ENCODE measurements at places on chromosomes 6 and 20.

- DNase-seq = no peak
Observed at GRCh38 chr6:435441-436307, 44.1 kb downstream of the IRF4 start.

DNA sequence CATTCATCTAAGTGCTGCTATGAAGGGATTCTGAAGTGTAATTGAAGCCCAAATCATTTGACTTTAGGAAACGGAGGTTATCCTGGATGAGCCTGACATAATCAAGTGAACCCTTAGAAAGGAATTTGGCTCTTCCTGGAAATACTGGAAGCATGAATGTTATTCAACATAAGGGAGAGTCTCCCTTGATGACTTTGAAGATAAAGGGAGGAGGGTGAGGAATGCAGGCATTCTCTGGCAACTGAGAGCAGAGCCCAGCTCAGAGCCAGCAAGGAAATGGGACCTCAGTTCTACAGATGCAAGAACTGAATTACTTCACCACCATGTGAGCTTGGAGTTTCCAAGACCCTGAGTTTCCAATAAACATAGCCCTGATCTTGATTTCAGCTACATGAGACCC is 168.2 kb downstream of the DLL1 start:
- peak; percentile 38 for DNase-seq

- peak; percentile 32 for DNase-seq
Observed at GRCh38 chr20:39268981-39269461, 306.9 kb downstream of the DHX35 start.

- no peak for DNase-seq
Observed at GRCh38 chr6:27098956-27099355, 148.5 kb upstream of the PRSS16 start.

- DNase-seq = no peak
Observed at GRCh38 chr20:54320148-54320607, 112.3 kb downstream of the PFDN4 start.

DNA sequence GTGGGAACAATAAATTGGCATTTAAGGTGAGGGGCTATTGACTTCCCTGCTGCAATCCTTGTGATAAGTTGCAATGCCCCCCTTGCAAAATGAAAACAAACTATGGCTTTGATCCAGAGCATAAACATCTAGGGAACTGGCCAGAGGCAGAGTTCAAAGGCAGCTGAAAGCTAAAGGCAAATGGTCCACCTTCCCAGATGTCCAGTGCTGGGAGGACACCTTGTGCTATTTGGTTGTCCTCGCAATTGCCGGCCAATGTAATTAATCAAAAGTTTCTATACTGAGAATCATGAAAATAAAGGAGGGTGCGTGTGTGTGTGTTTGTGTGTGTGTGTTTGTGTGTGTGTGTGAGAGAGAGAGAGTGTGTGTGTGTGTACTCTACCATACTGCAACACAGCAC is 337.4 kb downstream of the CBLN4 start:
- DNase-seq = no peak

DNA sequence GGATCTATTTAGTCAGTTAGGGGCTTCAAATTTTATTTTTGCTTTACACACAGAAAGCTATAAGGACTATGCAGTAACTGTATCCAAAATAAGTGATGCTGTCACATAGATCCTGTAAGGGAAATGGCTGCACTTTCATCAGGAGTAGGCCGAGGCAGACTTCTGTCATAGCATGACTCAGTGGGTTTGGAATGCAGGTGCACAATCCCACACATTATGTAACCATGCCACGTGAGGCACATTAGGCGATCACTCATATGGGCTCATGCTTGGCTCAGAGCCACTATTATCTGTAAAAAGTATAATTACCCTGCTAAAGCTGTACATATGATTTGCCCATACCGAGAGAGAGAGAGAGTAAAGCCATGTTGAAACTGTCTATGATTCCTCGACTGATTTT is 1189.4 kb upstream of the EYS start:
- peak; percentile 85 for DNase-seq

DNA sequence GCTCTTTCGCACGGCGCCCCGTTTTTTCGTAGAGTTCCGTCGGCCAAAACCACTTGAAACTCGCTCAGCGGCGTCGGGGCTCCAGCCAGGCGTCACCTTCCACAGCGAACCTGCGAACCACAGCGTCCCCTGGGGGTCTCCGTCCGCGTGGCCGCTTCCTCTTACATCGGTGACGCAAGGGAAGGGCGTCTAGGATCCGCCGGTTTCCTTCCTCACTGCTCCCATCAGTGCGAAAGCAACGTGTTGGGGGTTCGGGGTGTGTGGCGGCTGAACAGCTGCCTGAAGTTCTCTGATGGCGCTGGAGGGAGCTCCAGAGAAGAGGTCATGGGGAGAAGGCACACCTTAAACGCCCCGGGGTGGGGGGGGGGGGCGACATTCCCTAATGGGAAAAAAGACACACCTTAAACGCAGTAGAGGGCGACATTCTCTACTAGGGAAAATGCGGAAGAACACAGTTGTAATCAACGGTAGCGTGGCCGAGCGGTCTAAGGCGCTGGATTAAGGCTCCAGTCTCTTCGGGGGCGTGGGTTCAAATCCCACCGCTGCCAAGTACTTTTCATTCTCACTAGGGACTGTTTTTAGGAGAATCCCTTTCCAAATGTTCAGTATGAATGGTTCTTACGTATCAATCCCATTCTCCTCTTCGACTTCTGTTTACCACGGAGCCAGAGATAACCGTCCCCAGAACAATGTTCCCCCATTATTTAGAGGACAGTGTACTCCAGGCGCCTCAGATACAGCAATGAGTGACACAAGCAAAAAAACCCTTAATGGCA is 16.4 kb downstream of the ZNF311 start:
- DNase-seq = no peak

- no peak for DNase-seq
Observed at GRCh38 chr20:64261138-64261537, 5.6 kb downstream of the PCMTD2 start.

DNA sequence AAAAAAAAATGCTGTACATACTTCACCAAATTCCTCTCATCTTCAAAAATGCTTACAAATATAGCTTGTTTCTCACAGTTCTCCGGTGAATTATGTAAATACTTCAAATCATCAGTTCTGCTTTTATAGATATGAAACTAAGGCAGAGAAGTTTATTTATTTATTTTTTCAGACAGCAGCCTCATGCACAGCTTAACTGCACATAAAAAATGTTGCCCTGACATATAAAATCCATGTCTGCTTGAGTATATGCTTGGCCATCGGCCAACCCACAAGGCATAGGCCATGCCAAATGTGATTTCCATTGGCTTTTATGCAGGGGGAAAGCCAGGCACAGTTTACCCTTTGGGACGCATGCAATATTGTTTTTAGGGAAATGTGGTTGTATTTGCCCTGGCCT is 57.3 kb upstream of the PHACTR2 start:
- DNase-seq = peak; percentile 53

- no peak for DNase-seq
Observed at GRCh38 chr6:118207947-118208346, 300.9 kb downstream of the SLC35F1 start.

GRCh38 chr6:91434576-91434975 is 847.7 kb upstream of the MAP3K7 start:
- DNase-seq = no peak

GRCh38 chr6:25503686-25504085 is 148.3 kb upstream of the SCGN start:
- no peak for DNase-seq

- DNase-seq = no peak
Observed at GRCh38 chr6:4925580-4925979, 78.3 kb downstream of the RPP40 start.

DNA sequence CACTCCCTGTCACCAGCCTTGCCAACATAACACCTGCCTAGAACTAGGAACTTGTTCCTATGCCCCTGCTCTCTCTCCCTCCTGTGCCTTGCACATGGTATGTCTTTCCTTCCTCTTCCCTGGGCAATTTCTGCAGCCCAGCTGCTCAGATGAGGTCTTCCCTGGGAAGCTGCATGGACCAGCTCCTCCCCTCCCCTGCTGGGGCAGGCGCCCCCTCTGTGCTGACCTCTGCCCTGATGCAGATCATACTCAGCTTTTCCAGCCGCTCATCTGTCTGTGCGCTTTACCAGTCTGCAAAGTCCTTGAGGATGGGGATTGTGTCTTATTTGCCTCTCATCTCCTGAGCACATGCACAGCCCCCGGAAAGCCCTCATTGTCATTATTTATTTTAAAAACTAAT is 161.8 kb downstream of the SCML4 start:
- no peak for DNase-seq

DNA sequence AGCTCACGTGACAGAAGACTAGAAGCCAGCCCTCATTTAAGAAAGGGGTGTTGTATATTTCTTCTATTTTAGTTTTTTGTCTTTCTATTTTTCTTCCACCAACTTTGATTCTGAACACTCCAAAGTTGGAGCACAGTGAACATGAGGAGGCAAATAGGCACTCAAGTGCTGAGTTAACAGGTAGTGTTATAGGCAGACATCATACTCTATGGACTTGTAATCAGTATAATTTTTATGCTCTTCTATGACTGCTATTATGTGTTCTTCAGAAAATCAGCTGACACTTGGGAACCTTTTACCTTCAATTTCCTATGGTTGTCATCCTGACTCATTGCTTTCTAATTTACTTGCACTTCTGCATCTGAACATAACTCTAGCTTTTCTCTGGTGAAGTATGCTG is 396.3 kb upstream of the EYS start:
- no peak for DNase-seq

DNA sequence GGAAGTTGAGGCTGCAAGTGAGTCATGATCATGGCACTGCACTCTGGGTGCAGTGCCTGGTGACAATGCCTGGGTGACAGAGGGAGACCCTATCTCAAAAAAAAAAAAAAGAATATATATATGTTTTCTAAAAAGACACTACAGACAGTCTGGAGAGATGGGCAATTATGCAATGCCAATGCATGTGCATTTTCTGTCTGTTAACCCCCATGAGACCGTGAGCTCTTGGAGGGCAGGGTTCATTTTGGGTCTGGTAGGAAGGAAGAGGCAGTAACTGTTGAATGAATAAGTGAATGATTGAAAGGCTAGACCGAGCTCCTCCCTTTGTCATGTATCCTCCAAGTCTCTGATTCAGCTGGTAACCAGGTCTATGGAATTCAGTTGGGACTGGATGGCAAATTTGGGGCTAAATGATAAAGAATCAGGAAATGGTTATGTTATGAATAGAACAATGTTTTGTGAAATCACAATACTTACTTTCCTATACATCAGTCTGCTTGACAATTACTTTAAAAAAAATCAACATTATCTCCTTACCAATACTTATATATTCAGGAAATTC is 5.6 kb upstream of the BLCAP start:
- DNase-seq = no peak

- DNase-seq = peak; percentile 14
Observed at GRCh38 chr6:141969201-141969600, 163.5 kb upstream of the GJE1 start.

- peak; percentile 10 for DNase-seq
Observed at GRCh38 chr20:26216025-26216424, 519.4 kb upstream of the ZNF337 start.

DNA sequence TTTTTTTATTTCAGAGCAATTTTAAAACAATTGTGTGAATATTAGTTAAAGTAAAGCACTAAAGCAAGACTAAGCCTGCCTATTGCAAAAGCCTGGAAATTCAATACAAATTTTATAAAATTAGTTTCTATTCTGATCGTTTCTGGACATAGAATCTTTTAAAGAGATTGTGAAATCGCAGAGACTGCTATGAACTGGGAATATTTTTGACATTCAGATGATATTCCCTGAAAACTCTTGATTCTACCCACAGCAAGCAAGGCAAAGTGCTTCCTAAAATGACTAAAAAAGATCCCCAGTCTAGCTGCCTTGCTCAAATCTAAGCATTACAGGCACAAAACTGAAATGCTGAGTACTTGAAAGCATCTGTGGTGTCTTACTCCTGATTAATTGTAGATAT is 187.6 kb upstream of the CEP162 start:
- DNase-seq = no peak

- peak; percentile 59 for DNase-seq
Observed at GRCh38 chr6:147285087-147285855, 81.1 kb downstream of the STXBP5 start.

DNA sequence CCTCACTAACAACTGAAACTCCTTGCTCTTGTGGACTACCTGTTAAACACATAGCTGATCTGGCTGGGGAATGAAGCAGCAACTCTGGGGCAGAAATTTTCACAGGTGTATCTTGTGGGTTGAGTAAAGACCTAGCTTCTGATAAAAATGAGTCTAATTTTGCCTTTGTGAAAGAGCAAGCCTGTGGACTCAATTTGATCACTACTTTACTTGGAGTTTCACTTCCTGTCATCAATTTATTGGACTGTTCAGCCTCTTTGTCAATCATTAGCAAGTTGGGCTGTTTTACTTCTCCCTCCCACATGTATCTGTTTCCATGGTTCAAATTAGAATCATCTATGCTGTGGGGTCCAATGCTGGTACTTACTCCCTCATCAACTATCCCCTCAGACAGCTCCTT is 29.6 kb upstream of the CRIP3 start:
- DNase-seq = no peak

- DNase-seq = peak; percentile 41
Observed at GRCh38 chr6:16292942-16293341, 54.6 kb downstream of the GMPR start.

DNA sequence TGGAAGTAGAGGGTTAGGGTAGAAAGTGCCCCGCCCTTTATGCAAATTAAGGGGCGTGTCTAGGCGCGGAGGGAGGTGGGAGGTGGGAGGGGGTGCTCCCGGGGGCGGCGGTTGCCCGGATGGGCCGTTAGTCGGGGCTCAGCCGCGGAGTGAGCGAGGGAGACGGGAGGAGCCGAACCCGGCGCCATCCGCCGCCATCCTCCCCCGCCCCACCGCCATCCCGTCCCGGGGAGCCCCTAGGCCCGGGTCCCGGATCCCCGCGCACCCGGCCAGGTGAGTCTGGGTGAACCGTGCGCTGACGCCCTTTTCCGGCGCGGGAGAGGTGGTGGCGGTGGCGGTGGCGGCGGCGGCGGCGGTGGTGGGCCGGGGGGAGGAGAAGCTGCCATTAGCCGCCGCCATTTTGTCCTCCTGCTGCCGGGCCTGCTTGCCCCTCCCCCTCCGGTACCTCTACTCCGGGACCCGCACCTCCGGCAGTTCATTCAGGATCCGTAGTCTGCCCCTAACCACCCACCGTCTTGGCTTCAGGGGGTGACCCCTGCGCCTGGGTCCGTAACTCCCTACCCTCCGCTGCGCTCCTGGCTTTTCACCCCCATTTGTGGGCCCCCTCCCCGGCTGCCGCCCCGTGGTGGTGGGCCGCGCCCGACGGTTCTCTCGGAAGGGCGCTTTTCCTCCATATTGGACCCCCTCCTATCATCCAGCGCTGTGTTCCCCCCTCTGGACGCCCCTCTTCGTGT is at the start of gene PRRC2A:
Gene PRRC2A, plus strand, starts transcription at position 130 of the 734 bp plus-strand sequence. CDS start 2,075 bp downstream, outside the sequence.
- DNase-seq = no peak

GRCh38 chr20:11429168-11429567 is 488.5 kb upstream of the BTBD3 start:
- DNase-seq = peak; percentile 17

- DNase-seq = peak; percentile 58
Observed at GRCh38 chr20:43187476-43188233, 2.1 kb downstream of the PTPRT start.

GRCh38 chr20:52402514-52402913 is 210.9 kb upstream of the ZFP64 start:
- DNase-seq = no peak
